ENCODE measurements at places on chromosomes 7 and 10. TPM values are rescaled to one million over a fixed set of nuclear protein-coding genes. Genes with fewer than 3 reads are reported as not detected.

GNAT3 gene
- total RNA-seq = not detected

- no peak for DNase-seq
These were observed 342.9 kb downstream of the TNS3 start for GRCh38 chr7:47239034-47239433.

- no peak for DNase-seq
These were observed 18.4 kb downstream of the ADAM8 start for GRCh38 chr10:133258066-133258817.

DNA sequence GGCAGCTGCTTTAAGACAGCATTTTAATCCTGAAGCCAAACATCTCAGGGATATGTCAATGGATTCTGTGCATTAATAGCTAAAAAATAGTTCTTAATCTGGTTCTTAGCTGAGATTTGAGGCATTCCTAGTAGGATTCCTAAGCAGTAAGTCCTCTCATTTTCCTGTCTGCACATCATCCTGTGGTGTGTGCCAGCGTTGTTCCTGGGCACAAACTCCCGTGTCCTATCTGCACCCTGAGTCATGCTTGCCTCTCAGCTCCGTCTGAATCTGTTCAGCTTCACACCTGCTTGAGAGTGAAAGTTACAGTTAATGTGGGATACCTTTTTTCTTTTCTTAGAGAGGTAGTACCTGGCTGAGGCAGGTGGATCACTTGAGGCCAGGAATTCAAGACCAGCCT is 19.5 kb downstream of the BAG3 start:
- DNase-seq = no peak

GRCh38 chr7:16945372-16945771 is 63.6 kb upstream of the AGR3 start:
- no peak for DNase-seq

MSMB gene
- total RNA-seq = not detected

- DNase-seq = no peak
These were observed 292.0 kb downstream of the PHTF2 start for GRCh38 chr7:78090616-78091015.

- no peak for DNase-seq
These were observed 2.7 kb downstream of the HTR7 start for GRCh38 chr10:90855126-90855525.

GRCh38 chr7:140229591-140230515 is 53.1 kb upstream of the KDM7A start:
- no peak for DNase-seq

- no peak for DNase-seq
These were observed 358.1 kb downstream of the THSD7A start for GRCh38 chr7:11473807-11474424.

CDK6 gene
- 17.1 TPM for total RNA-seq

FBXO24 gene
- total RNA-seq = not detected

GRCh38 chr10:110610308-110610774 is 33.8 kb upstream of the RBM20 start:
- DNase-seq = no peak

DNA sequence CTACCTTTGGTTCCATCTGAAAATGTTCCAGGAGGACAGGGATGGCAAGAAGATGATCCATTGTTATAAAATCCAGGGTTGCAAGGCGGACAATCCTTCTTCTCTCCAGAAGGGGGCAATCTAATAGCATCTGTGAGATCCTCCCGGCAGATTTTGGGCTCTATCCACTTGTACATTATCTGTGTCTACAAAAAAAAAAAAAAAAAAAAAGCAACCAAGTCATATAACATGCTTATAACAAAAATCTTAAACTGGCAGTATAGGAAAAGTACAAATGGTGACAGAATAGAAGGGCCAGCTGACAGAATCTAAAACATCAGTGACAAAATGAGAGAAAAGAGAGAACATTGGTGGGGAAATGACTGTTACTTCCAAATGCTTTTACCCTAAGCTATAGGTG is 132.7 kb downstream of the ELAPOR2 start:
- DNase-seq = no peak

GRCh38 chr10:93835770-93836169 is 58.0 kb upstream of the SLC35G1 start:
- DNase-seq = no peak

- no peak for DNase-seq
These were observed 1.2 kb upstream of the ATP6V0E2 start for GRCh38 chr7:149872419-149873073.

DNA sequence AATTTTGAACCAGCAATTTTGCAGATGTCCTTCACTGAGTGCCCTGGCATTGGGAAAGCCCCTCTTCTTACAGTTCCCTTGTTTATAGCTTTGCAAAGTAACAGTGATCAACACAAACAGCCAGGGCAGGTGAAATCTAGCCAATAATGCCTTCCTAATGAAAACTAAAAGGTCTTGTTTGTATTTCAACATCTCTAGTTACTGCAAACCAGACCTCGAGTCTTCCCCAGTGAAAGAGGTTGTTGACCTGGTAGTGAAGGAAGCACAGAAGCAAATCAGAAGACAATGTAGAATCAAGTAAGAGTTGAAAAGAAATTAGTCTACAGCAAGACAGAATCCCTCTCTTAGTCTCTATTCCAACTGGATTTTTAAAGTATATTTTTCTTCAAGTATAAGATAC is 231.2 kb downstream of the SNX13 start:
- DNase-seq = no peak

- no peak for DNase-seq
These were observed 2.5 kb downstream of the TNPO3 start for GRCh38 chr7:129052441-129052840.

GRCh38 chr10:3750854-3751253 is 34.2 kb downstream of the KLF6 start:
- DNase-seq = no peak

DNA sequence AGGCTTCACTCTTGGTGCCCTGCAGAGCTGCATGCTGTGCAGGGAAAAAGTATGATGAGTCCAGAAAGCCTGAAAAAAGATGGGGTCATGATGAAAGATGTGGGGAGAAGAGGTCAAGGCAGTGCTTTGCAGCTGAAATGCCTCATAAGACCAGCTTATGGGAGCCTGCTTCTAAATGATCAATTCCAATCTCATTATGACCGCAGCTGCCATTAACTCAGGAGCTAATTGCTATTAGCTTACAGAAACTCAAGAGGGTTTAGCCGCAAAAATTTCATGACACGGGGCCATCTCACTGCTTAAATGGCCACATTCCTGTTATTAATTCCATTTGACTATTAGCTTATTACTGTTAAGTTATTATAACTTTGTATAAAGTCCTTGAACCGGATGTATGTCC is 502.9 kb upstream of the ZMIZ1 start:
- no peak for DNase-seq

DNA sequence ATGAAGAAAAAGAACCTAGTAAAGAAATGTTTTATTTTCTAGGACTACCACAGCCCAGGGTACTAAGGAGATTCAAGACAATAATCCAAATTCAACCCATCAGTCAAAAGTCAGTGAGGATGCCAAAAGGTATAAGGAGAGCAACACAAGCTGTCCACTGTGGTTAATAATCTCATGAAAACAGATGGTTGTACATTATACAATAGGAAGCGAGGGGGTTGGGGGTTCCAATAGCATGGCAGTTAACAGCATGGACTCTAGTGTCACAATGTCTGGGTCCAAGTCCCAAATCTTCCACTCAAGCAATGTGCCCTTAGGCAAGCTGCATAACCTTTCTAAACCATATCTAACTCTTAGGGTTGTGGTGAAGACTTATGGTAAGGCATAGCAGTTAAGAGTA is 35.1 kb downstream of the BRAF start:
- DNase-seq = no peak

- DNase-seq = peak; percentile 43
These were observed 1.3 kb downstream of the UBE2H start for GRCh38 chr7:129951226-129952085.

GRCh38 chr7:123190109-123190831 is 9.5 kb downstream of the SLC13A1 start:
- no peak for DNase-seq

DNA sequence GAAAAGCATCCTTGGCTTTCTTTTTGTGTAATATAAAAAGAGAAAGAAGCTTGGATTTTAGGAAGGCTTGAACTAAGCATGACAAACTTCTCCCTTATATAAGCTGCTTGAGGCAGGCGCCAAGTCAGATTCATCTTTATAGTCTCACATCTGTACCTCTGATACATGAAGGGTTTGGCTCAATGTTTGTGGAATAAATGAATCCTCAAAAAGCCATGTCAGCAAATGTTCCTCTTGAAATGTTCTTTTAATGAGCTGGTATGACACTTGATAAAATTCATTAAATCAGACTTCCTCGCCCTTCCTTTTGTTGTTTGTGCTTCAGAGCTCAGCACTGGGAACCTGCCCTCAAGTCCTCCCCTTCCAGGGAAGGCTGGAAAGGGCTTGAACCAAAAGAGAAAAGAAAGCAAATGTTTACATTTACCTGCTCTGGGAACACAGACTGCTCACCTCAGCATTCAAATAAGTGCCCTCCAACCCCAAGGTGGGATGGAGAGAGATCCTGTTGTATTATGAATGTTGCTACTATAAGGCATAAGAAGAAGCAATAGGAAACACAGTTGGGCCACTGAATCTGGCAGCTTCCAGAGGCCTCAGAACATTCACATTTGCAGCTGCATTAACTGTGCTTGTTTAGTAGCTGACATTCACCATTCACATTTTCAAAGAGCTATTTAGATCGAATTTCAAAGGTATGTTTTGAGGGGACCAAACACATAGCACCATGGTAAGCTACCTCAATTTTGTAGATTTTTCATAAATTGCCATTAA is 212.6 kb downstream of the CACNA2D1 start:
- DNase-seq = no peak

UFSP1 gene
- 5.1 TPM for total RNA-seq

OPN4 gene
- not detected for total RNA-seq

SMIM30 gene
- total RNA-seq = 31.9 TPM

CALY gene
- not detected for total RNA-seq
